ENCODE measurements at places on chromosomes 3 and 15. TPM values are rescaled to one million over a fixed set of nuclear protein-coding genes. Genes with fewer than 3 reads are reported as not detected.

PLSCR5 gene
- not detected for total RNA-seq

ANP32A gene
- total RNA-seq = 107 TPM

MESD gene
- total RNA-seq = 24.0 TPM

NCK1 gene
- total RNA-seq = 25.9 TPM

ALDH1L1 gene
- 0.28 TPM for total RNA-seq

SLC22A14 gene
- total RNA-seq = 0.03 TPM

CRYGS gene
- total RNA-seq = 1.8 TPM

RAB7A gene
- total RNA-seq = 40.6 TPM

MOBP gene
- total RNA-seq = 1.0 TPM

ZNF662 gene
- total RNA-seq = not detected

SH2D7 gene
- total RNA-seq = not detected

TNFAIP8L3 gene
- total RNA-seq = 0.28 TPM

FBN1 gene
- 3.9 TPM for total RNA-seq

CCR9 gene
- not detected for total RNA-seq

AVEN gene
- 19.4 TPM for total RNA-seq

KCNMB2 gene
- not detected for total RNA-seq

RASL12 gene
- total RNA-seq = 20.9 TPM

WDR93 gene
- total RNA-seq = not detected

GOLGA8S gene
- total RNA-seq = not detected

CCDC13 gene
- total RNA-seq = 0.48 TPM

SLC38A3 gene
- 0.21 TPM for total RNA-seq

GP5 gene
- not detected for total RNA-seq

GASK1A gene
- 4.5 TPM for total RNA-seq

GALNT15 gene
- total RNA-seq = not detected

KLF15 gene
- 10.5 TPM for total RNA-seq

All from H7 (cell line).